Activated CD8-positive, alpha-beta memory T cell treated with anti-CD3 and anti-CD28 coated beads for 1 hour (primary cell): ENCODE measurements at places on chromosomes 3 and 15.

GRCh38 chr3:149542375-149543312, 68.1 kb downstream of the TM4SF4 start:
- DNase-seq = no peak

- DNase-seq = no peak
Measured at GRCh38 chr15:100687582-100688141, 85.3 kb downstream of the ASB7 start.

GRCh38 chr3:44984335-44984734, 8.3 kb downstream of the EXOSC7 start:
- no peak for DNase-seq

GRCh38 chr3:118980832-118981231, 53.8 kb downstream of the IGSF11 start:
- DNase-seq = no peak

DNA sequence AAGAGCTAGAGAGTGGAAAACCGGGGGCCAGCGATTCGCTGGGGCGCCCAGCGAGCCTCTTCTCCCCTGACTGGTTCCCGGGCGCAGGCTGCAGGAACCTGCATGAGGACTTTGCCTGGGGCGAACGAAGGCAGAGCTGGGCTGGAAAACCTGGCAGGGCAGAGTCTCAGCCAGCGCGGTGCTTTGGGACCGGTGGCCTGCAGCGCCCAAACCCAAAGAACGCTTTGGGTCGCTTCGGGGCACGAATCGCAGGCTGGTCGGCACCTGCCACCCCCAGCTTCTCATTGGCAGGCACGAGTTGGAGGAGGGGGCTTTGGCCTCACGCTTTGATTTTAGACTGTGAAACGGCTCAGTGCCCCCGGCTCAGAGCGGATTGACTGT, 3.0 kb downstream of the ONECUT1 start:
- DNase-seq = no peak

DNA sequence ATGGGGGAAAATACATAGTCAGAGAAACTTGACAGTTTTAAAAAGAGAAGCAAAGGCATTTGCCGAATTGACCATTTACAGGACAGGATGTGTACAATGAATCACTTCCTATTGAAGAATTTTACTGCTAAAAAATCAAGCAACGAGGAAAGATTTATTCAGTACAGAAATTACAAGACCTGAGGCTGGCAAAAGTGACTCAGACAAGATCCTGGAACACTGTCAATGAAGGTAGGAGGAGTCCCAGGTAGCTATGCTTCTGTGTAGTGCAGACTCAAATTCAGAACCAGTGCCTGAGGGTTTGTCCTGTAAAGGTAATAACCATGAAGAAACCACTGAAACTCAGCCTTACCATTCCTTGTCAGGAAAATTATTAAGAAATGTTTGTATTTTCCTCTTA, 120.9 kb downstream of the ZMAT3 start:
- no peak for DNase-seq

- DNase-seq = no peak
Measured at GRCh38 chr3:176977331-176977730, 220.0 kb downstream of the TBL1XR1 start.

- peak; percentile 38 for DNase-seq
Measured at GRCh38 chr15:45454814-45455213, 67.7 kb downstream of the SLC30A4 start.

- no peak for DNase-seq
Measured at GRCh38 chr3:17444865-17445264, 297.6 kb downstream of the TBC1D5 start.

GRCh38 chr15:76195506-76196268, 115.6 kb downstream of the ETFA start:
- DNase-seq = no peak

DNA sequence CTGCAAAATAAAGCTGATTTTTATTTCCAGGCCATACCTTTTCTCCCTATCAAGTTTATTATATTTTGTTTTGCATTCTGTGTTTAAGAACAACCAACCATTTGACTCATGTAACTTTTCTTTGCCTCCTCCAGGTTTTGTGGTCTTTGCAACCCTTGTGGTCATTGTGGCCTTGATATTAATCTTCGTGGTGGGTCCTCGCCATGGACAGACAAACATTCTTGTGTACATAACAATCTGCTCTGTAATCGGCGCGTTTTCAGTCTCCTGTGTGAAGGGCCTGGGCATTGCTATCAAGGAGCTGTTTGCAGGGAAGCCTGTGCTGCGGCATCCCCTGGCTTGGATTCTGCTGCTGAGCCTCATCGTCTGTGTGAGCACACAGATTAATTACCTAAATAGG, 27.6 kb downstream of the NIPA2 start:
- DNase-seq = no peak

DNA sequence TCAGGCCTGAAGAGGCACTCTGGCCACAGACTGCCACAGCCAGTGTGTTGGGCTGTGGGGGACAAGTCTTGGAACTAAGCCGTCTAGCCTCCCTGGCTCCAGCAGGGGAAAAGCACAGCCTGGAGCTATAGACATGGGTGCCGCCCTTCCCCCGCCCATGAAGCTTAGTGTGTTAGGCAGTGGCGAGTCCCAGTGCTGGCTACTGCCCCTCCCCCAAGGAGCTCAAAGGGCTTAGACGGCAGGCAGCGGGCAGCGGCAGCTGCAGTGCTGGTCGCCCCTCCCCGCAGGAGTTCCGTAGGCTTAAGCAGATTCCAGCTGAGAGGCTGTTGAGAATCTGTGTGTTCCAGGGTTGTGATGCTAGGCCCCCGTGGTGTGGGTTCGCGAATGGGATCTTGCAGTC, 135.8 kb upstream of the RORA start:
- DNase-seq = no peak

- no peak for DNase-seq
Measured at GRCh38 chr3:41243183-41243582, 43.9 kb downstream of the CTNNB1 start.

DNA sequence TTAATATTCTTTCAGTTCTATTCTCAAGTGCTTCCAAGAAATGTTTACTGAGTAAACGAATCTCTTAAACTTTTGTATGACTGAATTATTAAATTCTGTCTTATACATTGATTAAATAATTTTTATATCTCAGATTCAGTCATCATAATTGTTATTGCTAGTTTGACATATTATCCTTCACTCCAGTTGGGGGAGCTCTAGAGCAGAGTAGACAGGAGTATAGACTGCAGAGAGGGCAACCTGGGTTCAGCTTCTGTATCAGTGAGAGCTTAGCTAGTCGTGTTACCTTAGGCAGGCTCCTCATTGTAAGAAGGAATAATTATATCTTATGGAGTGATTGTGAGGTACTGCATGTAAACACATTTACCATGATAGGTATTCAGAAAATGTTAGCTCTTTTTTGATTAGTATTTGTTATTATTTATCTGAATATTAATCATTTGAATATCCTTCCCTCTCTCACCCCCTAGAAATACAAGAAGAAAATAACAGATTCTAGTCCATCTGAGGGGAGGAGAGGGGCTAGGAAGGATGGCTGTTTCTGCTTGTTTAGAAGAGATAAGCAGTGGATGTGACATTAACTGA, 31.0 kb upstream of the ZCWPW2 start:
- no peak for DNase-seq

- no peak for DNase-seq
Measured at GRCh38 chr3:172132721-172133311, 93.4 kb downstream of the FNDC3B start.

GRCh38 chr3:152731511-152731910, 103.4 kb upstream of the P2RY1 start:
- DNase-seq = no peak

GRCh38 chr3:105085506-105085905, 281.2 kb upstream of the ALCAM start:
- no peak for DNase-seq

- no peak for DNase-seq
Measured at GRCh38 chr3:112425858-112426750, 73.2 kb downstream of the BTLA start.

DNA sequence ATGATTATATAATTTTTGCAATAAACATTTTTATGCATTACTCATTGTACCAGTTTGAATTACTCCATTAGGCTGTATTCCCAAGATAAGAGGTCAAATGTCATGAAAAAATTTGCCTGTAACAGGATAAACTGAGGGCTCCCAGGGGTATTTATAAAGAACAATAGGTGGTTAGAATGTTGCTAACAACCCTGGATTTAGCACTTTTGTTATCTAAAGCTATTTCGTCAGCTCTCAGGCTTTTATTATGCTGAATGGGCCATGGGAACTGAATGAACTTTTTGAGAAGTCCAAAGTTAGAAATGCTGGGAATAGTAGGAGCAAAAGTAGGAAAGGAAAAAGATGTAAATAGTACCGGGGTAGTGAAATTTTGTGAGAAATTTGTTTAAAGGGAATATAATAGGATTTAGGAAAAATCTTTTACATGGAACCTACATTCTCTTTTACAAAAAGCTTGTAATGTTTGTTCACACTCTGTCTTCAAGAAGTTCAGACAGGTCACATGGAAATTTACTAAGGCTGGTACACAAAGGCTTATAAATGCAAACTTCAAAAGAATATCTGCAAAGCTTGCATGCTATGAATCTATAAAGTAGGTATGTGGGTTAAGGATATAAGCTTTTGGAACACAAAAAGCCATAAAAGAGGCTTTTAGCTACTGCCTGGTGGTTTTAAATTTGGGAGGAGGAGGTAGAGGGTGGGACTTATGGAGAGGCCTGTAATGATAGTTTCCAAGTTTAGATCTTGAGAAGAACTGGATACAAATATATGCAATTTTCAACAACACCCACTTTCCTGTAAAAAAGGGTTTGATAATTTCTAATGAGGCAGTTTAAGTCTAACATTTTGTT, 445.8 kb upstream of the NAALADL2 start:
- DNase-seq = no peak

GRCh38 chr15:47757331-47757730, 40.0 kb downstream of the SEMA6D start:
- DNase-seq = no peak

GRCh38 chr3:132187746-132188145, 129.5 kb upstream of the ACP3 start:
- DNase-seq = no peak

DNA sequence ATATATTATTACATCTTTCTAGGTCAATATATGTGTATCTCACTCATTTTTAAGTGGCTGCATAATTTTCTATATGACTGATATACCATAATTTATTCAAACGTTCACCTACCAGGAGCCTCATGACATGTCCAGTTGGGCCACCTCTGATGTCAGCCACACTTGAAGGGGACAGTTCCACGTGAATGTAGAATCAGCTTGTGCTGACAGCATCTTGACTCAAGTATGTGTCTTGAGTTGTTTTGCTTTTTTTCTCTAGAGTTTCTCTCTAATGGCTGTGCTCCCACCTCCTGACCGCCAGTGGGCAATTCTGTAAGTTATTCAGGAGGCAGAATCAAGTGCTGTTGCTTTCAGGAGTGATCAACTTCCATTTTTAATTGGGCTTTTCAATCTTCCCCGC, 237.9 kb downstream of the NFKBIZ start:
- DNase-seq = no peak

GRCh38 chr3:15336057-15336456, 3.7 kb upstream of the SH3BP5 start:
- no peak for DNase-seq

DNA sequence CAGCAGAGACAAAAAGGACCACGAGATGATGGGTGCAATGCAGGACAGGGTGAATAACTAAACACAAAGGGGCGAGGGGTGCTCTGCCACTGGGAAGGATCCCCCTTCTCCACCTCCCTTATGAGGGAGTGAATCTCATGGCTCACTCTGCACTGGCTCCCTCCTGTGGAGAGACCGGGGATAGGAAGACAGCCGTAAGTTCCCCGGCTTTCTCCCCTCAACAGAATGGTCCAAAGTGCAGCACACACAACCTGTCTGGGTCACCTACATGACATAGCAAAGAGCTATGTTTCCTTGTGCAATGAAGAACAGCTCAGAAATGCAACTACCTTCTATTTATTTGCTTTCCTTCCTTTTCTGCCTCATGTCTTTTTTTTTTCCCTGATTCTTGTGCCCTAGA, 7.8 kb upstream of the ACSBG1 start:
- no peak for DNase-seq

DNA sequence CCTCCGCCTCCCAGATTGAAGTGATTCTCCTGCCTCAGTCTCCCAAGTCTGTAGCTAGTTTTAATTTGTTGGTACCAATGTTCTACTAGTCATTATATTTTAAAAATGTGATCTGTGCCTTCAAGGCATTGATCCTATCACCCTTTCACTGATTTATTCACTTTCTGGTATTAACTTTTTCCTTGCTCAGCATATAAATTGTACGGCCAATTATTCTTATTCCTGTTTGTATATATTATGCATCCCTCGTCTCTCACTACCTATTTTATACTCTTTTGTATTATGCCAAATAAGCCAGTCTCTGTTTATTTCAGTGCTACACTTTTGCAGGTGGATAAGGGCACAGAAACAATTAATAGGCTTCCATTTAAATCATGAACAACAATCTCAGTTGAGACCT, 620.2 kb upstream of the BCHE start:
- no peak for DNase-seq

- DNase-seq = no peak
Measured at GRCh38 chr3:113186566-113186965, 24.8 kb upstream of the BOC start.

- DNase-seq = no peak
Measured at GRCh38 chr3:196524527-196524926, 9.4 kb upstream of the SMCO1 start.

GRCh38 chr15:41795996-41796856, 21.9 kb downstream of the MAPKBP1 start:
- DNase-seq = no peak

- no peak for DNase-seq
Measured at GRCh38 chr3:59641169-59641899, 591.5 kb upstream of the CFAP20DC start.

- DNase-seq = no peak
Measured at GRCh38 chr3:194689493-194689944, 3.8 kb downstream of the FAM43A start.

GRCh38 chr3:73380735-73381532, 243.8 kb downstream of the PDZRN3 start:
- no peak for DNase-seq

GRCh38 chr3:31041161-31041978, 146.9 kb upstream of the GADL1 start:
- DNase-seq = no peak

- no peak for DNase-seq
Measured at GRCh38 chr3:44055951-44056350, 185.7 kb upstream of the TOPAZ1 start.

DNA sequence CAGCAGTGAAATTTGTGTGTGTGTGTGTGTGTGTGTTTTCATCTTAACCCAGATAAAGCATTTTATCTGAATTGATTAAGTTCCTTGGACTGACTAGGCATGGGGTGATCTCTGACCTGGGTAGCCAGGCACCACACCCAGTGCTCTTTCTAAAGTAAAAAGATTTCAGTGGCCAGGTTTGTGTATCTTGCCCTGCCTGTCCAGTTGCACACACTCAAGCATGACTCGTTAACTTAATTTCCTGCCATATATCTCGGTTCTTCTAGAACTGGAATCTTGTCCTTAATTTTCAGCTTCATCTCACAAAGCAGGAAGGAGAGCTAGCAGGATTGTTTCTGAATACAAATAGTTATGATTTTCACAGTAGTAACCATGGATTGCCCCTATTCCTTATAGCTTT, 17.0 kb downstream of the TM4SF18 start:
- DNase-seq = no peak
